ENCODE measurements at places on chromosomes 13 and 19.

- DNase-seq, result no peak
These were observed 7.4 kb upstream of the LSR start for GRCh38 chr19:35241417-35241816.

DNA sequence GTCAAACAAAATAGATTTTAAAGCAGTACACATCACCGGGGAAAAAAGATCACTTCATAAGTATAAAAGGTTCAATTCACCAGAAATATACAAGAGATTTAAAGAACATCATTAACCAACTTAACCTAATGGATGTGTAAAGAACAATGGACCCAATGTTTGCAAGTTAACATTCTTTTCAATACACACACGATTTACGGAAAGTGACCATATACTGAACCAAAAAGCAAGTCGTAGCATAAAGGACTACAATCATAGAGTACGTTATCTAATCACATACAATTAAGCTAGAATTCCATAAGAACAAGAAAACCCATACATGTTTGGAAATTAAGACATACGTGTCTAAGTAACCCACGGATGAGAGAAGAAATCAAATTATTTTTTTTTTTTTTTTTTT, 9.6 kb downstream of the TGDS start:
- no peak for DNase-seq

- no peak for DNase-seq
These were observed 15.6 kb upstream of the C1QTNF9 start for GRCh38 chr13:24293746-24294145.

DNA sequence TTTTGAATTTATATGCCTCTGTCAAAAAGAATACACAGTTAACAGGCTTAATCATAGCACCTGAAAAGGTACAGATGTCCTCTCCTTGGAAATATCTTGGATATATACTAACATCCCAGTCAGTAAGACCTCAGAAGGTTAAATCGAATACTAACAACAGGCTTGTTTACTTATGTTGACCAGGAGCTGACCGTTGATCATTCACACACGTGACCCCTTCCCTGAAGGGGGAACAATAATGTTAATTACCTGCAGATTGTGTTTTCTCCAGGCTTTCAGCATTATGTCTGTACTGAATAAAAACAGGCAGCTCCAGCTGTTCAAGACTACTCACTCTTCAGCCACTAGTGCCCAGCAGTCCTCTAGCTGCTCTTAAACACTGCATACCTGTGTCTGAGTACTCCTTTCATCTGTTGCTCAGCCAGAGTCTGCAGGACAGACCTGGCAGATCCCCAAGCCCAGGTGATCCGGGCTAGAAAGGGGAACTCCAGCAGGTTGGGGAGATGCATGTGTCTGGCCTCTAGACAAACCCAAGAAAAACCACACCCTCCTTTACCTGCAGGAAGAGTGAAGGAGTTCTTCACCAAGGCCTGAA, 163.9 kb downstream of the RNF17 start:
- DNase-seq, result no peak

- no peak for DNase-seq
These were observed 14.0 kb downstream of the GPR183 start for GRCh38 chr13:99293178-99293577.

- no peak for DNase-seq
These were observed 386.3 kb downstream of the NDFIP2 start for GRCh38 chr13:79867254-79867653.

GRCh38 chr19:54804571-54804970, 1.2 kb downstream of the KIR2DL4 start:
- no peak for DNase-seq

GRCh38 chr13:29901710-29902631, 51.6 kb upstream of the UBL3 start:
- peak; percentile 46 for DNase-seq

DNA sequence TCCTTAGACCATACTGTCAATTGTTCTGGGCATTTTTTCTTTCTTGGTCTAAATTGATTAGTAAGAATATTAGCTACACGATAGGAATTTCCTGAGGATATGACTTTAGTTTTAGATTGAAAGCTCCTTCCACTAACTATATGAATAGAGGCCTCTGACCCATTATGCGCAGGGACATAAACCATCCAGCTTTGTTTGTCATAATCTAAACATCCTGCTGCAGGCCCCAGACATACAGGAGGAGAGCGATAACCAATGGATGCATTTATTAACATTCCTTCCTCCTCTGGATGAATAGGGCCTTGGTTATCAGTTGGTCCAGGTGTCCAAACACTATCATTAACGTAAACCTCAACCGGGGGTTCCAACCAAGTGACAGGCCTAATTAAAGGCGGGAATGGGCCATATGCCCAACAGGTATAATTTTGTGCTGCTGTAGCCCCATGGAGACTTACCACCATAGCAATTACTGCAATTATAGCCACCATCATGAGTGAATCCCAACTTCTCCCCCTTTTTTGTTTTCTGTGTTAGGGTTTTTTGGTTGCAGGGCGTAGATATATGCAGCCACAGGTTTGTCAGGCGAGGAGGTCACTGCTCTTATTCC, 32.6 kb downstream of the CLEC4M start:
- DNase-seq, result no peak

DNA sequence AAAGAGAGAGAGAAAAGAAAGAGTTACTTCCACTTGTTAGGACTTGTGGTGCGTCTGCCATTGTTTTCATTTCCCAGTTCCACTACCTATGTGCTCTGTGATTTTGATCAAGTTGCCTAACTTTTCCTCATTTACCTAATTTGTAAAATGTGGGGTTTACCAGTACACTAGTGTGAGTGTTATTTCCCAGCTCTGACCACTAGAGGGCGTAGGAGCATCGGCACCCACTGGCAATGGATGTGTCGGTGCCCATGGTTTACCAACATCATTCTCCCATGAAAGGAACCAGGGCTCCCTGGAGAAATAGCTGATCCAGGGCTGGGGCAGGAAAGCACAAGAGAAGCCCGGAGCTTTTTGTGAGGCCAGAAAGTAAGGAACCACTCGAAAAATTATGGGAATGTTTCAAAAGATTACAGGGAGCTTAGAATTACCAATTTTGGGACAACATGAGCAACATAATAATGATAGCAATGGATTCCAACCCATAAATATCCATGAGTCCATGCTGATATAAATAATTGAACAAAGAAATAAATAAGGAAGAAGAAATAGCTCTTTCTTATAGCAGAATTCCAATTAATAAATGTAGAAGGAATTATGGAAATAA, 15.1 kb upstream of the CEACAM4 start:
- peak; percentile 79 for DNase-seq

DNA sequence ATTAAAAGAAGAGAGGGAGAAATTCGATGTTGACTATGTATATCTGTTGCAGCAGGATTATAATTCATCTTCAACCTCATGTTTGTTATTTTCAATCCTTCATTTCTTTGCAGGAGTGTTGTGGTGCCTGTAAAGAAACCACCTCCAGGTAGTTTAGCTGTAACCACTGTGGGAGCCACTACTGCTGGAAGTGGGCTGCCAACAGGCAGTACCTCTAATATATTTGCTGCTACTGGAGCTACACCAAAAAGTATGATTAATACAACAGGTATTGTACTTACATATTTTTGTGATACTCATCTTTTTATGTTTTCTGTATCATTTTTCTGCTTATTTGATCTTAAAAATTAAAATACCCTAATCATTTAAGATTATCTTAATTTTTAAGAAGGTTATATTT, 266.5 kb downstream of the NBEA start:
- no peak for DNase-seq

- DNase-seq, result no peak
These were observed 263.1 kb upstream of the RXFP2 start for GRCh38 chr13:31476266-31476665.

DNA sequence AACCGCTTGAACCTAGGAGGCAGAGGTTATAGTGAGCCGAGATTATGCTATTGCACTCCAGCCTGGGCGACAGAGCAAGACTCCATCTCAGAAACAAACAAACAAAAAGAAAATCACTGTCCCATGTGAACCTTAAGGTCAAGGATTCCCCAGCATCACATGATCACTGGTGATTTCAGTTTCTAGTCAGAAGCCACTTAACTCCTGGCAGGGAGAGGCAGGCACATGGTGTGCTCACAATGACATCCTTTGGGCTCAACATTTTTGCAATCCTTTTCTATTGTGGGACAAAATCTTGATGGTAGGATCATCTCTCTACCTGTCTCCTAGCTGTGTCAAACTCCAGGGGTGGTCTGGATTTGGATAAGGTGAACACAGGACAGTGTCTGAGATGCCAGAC, 12.1 kb downstream of the AKAP8 start:
- DNase-seq, result no peak

GRCh38 chr19:48999481-49000325, 6.0 kb downstream of the RUVBL2 start:
- peak; percentile 71 for DNase-seq

- peak; percentile 31 for DNase-seq
These were observed 78.8 kb downstream of the RAP2A start for GRCh38 chr13:97512732-97513131.

DNA sequence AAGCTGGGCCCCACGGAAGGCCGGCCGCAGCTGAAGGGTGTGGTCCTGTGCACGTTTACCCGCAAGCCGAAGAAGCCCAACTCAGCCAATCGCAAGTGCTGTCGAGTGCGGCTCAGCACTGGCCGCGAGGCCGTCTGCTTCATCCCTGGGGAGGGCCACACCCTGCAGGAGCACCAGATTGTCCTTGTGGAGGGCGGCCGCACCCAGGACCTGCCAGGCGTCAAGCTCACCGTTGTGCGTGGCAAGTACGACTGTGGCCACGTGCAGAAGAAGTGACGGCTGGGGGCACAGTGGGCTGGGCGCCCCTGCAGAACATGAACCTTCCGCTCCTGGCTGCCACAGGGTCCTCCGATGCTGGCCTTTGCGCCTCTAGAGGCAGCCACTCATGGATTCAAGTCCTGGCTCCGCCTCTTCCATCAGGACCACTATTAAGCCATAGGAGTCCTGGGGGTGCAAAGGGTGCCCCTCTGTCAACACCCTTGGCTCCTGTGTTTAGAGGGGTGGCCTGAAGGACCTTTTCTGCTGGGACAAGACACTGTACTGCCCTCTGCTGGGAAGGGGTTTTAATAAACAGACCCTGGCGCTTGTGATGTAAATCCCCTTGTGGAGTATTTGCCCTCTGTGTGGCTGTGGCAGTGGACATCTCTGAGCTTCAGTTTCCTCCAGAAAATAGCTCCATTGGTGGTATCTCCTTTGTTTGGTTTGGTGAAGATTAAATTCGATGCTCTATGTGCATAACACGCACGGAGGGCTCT, 1.9 kb downstream of the MRPS12 start:
- DNase-seq, result peak; percentile 68

DNA sequence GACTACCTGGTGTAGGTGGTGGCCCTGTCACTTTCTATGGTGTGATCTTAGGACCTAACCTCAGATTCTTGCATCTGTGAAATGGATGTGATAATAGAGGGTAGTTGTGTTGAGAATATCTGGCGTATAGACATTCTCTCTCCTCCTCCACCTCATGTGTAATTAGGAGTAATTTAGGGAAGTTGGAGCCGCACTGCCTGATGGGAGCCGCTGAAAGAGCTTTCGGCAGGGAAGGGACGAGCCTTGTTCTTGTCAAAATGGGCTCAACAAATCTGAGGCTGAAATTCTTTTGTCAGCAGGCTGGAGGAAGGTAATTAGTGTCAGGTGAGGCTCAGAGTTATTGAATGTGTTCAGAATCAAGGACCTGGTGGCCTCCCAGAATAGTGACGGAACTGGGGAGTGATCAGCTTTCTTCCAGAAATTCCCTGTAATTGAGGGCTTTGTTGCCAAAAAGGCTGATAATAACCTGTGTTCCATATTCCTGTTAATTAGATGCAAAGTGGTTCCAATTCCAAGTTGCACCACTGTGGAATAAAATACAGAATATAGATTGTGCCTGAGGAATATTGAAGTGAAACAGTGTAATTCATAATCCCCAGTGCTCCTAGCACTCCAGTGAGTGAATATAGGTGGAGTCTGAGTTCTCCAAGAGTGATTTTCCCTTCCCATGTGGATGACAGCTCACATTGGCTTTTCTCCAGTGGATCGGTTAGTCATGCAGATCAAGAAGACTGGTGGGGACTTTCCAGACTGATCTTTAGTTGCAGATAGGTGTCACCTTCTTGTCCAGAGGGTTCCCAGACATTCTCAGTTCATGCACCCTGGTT, 47.5 kb downstream of the SPATA13 start:
- DNase-seq, result no peak

DNA sequence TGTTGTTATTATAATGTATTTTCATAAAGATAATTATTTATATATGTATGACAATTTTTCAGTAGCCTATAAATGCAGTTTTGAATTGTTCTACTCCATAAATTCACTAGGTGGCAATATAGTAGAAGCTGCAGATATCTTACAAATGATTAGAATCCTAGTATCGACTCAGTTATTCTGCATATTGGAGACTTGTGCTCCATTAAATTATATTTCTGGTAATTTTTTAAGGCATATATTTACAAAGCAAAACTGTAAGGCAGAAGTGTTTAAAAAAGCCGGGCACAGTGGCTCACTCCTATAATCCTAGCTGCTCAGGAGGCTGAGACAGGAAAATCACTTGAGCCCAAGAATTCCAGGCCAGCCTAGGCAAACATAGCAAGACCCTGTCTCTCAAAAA, 58.7 kb downstream of the DPY19L3 start:
- DNase-seq, result peak; percentile 11

DNA sequence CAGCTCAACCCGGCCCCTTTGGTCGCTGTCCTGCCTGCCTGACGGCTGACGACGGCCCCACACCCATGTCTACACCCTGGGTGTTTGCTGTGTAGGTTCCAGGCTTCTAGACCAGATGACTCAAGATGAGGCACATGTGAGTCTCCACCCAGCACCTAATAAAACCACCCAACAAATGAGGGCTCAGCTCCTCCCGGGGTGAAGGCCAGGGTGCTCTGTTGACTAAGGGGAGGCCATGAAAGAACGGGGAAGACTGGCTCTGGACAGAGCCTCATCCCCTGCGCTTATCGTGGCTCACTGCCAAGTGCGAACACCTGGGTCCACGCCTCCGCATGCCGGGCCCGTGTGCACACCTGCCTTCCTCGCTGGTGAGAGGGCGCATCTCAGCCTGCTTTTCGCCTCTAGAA, 39.6 kb downstream of the COL4A2 start:
- no peak for DNase-seq

DNA sequence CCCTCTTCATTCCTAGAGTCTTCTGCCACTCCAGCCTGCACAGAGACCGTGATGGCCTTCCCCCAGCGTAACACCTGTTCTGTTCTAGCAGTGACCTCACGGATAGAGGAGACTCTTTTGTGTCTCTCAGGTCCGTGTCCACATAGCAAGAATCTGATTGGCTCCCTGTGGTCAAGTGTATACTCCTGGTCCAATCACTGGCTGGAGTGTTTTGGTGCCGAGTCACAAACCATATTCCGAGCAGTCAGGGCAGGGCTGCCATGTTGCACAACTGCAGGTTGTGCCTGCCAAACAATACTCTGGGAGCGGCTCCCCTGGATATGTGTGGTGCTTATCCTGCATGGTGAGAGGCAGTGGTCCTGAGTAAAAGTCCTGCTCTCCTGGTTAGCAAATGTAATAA, 402.4 kb downstream of the KCNRG start:
- no peak for DNase-seq

Data from NCI-H82 (cell line).